ENCODE measurements at places on chromosomes 16 and 17. TPM values are rescaled to one million over a fixed set of nuclear protein-coding genes. Genes with fewer than 3 reads are reported as not detected.

DNA sequence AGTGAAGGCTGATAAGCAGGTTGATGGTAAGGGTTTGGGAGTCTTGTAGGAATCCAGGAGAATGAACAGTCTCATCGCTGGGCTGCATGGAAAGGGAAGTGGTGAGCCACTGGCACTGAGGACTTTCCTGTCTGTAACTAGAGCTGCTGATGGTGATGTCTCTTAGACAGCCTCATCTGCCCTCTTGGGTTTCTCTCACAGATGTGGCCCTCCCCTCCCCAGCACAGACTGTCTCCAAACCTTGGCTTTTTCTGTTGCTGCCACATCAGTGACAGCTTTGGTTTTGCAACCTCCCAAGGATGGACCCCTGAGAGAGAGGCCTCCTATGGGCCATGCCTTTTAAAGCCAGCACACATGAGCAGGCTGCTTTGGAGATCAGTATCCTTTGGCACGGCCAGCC, 16.9 kb downstream of the PLCG2 start:
- H3K36me3 ChIP-seq, result no peaks in the 10 kb centered on the region
- DNase-seq, result no peak
- H3K4me1 ChIP-seq, result no peaks in the 10 kb centered on the region
- no peak overlapping the region for H3K27ac ChIP-seq

DNA sequence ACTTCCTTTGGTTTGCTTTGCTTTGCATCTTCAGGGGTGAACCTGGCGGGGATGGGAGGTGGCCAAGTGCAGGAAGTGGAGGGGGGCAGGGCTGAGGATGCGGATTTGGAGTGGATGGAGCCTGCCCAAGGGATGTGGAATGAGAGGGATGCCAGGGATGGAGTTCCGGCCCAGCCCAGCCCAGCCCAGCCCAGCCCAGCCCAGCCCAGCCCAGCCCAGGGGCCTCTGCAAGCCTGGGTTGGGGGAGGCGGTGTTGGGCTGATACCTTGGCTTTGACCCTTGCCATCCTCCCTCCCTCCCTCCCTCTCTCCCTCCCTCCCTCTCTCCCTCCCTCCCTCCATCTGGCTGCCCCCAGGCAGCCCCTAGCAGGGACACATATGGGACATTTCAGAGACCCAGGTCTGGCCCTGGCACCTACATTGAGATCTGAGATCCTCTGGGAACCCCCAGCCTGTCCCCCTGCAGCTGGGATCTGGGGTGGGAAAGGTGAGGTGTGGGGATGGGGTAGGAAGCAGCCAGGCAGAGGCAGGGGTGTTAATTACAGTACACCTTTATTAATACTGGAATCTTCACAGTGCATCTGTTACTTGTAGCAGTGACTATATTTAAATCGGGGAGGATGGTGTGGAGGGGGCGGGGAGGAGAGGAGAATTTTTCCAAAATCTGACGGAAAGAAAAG, 14.5 kb downstream of the IL34 start:
- H3K27ac ChIP-seq, result no peak overlapping the region
- no peak overlapping the region for H3K4me3 ChIP-seq
- peaks cover 27% of the 10 kb centered on the region for H3K36me3 ChIP-seq
- DNase-seq, result no peak

KCTD19 gene
- 0.25 TPM for total RNA-seq

SLC22A31 gene
- 1.1 TPM for total RNA-seq

KCNH6 gene
- not detected for total RNA-seq

Measured in K562 (cell line).